NCI-H1436 treated with DMSO at 0.1 percent for 48 hours (cell line): ENCODE measurements at places on chromosomes 4 and X.

DNA sequence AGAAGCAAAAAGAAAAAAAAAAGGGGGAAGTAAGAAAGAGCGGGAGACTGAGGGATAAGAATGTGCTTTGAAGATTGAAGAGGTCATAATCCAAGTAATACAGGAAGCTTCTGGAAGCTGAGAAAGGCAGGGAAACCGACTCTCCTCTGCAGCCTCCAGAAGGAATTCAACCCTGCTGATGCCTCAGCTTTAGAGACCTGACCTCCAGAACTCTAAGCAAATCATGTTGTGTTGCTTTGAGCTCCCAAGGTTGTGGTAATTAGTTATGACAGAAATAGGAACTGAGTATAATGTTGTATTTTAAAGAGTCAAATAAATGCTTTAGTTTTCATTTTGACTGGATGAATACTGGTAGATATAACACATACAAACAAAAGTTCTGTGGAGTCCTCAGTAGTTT lies 48.0 kb upstream of the FAT1 start:
- DNase-seq = no peak

DNA sequence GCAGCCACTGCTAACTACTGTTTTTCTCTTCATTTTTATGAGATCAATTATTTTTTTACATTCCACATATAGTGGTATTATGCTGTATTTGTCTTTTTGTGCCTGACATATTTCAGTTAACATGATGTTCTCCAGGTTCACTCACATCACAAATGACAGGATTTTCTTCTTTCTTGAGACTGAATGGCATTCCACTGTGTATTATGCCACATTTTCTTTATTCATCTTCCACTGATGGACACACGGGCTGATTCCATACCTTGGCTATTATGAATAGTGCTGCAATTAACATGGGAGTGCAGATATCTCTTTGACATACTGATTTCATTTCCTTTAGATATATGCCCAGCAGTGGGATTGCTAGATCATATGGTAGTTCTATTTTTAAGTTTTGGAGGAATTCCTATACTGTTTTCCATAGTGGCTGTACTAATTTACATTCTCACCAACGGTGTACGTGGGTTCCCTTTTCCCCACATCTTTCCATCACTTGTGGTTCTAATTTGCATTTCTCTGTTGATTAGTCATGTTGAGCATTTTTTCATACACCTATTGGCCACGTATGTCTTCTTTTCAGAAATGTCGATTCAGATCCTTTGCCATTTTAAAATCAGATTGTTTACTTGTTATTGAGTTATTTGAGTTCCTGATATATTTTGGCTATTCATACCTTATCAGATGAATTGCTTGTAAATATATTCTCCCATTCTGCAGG lies 14.9 kb upstream of the ZCCHC4 start:
- no peak for DNase-seq

DNA sequence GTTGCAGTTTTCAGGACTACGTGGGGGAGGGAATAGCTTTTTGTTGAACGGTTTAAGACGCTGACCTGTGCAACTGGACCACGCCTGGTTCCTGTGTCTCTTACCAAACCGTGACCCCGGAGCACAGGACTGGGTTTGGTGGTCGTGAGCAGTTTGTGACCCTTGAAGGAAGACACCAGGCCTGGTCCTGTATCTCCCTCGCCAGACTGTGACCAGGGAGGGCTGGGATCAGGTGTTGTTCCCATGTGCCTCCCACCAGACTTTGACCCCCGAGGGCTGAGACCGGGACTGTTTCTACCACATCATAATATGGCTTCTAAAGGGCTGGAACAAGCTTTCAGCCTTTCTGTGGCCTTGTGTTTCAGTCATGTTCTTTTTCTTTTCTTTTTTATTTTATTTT lies 683 bp downstream of the EBP start:
- no peak for DNase-seq

DNA sequence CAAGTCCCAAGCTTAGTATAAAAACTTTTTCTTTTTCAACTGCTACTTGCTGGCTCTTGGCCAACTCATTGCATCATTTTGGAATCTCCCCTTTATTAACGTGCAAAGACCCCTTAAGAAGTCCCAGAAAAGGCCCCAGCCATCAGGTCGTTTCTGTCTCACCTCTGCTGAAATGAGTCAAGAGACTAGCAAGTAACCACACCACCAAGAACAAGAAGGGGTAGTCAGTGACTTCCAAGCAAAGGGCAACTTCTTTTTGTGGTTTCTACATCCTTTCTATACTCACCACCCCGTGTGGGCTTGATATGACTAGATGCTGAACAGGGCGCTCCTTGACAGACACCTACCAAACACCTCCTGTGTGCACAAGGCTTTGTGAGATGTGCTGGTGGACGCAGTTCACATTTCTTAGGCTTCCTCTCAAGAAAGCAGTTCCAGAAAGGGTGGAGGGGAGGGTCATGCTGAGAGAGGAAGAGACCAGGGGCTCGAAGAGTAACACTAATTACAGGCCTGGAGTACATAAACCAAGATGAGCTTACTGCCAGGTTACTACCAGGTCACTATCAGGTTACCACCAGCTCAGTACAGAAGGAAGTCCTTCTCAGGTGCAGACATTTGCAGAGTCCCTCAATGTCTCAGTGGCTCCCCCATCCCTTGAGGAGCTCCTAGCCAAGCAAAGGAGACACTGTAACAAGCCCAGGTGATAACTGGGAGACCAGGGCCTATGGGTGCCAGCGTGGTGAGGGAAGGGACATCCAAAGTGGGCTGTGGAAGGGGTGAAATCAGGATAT lies 19.3 kb downstream of the JAKMIP1 start:
- DNase-seq = no peak

GRCh38 chr4:145047151-145047550 lies 50.8 kb downstream of the ANAPC10 start:
- no peak for DNase-seq

DNA sequence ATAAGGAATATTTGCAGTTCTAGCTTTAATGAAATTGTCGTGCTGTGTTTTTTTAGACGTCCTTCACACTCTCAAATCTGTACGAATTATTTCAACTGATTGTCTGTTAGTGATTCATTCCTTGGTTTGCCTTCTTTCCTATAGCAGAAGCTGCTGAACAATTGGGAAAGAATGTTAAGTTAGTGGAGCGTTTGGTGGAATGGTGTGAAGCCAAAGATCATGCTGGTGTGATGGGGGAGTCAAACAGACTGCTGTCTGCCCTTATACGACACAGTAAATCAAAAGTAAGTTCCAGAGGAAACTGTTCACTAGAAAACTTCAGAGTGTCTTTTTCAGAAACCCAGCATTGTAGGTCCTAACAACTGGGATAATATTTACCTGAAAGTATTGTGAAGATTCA lies 159.9 kb downstream of the RAP1GDS1 start:
- DNase-seq = no peak

GRCh38 chrX:133437356-133437755 lies 22.1 kb upstream of the GPC4 start:
- DNase-seq = no peak

GRCh38 chr4:41992967-41993857 lies 2.9 kb downstream of the SLC30A9 start:
- DNase-seq = no peak

DNA sequence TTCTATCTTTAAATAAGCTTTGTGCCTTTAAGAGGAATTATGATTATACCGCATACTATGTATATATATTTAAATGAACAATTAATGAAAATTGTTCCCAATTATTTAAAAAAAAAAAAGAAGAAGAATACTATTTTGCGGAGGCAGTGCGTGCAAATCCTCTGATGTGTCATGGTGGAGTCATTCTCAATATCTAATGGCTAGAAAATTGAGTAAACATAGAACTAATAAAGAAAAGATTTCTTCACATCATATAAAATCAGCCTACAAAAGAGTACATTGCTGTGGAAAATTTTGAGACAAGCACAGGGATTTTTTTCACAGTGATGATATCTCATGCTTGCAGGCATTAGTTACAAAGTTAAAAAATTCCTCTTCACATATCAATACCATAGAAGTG lies 2.6 kb upstream of the EREG start:
- no peak for DNase-seq

- DNase-seq = no peak
These were observed 1393.9 kb downstream of the ARAP2 start for GRCh38 chr4:34850421-34850820.

- no peak for DNase-seq
These were observed 2.4 kb downstream of the RNF175 start for GRCh38 chr4:153757407-153757806.

DNA sequence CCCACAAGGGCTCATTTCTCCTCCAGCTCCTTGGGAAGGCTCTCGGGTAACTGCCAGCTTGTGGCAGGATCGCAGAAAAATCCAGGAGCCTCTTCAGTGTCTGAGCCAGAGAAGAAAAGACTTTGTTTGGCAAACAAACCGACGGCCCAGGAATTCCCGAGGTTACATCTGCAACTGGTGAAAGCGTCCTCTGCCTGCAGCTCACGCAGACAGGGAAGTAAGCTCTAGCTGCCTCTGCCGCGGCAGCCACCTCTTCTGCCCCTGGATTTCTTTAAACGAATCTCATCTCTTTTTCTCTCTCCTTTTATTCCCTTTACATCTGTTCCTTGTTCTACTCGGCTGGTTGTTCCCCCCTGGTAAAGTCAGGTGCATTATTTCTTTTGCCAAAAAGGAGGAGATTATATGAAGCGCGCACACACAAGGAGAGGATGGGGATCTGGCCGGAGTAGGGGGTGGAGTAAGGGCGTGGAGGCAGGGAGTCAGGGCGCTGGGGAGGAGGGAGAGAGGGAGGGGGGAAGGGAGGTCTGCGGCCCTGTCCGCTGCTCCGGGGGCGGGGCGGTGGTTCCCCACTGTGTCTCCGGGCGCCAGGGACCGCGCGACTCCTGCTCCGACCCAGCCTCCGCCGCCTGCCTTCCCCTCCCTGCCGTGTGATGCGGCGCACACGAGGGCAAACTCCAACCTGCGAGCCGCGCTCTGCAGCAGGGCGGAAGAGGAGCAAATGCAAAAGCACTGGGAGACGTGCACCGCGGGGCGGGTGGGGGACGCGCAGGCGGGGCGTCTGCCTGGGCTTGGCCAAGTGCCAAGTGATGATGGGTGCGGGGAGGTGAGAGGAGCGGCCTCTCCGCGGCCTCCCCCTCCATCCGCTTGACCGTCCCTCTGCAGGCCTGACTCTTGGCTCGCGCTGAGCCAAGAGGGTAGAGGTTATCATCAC lies at the start of gene DCHS2:
TSS of gene DCHS2 (minus strand) at position 459 of the 931 bp plus-strand sequence. CDS start at position 15, 444 bp downstream.
- DNase-seq = no peak

DNA sequence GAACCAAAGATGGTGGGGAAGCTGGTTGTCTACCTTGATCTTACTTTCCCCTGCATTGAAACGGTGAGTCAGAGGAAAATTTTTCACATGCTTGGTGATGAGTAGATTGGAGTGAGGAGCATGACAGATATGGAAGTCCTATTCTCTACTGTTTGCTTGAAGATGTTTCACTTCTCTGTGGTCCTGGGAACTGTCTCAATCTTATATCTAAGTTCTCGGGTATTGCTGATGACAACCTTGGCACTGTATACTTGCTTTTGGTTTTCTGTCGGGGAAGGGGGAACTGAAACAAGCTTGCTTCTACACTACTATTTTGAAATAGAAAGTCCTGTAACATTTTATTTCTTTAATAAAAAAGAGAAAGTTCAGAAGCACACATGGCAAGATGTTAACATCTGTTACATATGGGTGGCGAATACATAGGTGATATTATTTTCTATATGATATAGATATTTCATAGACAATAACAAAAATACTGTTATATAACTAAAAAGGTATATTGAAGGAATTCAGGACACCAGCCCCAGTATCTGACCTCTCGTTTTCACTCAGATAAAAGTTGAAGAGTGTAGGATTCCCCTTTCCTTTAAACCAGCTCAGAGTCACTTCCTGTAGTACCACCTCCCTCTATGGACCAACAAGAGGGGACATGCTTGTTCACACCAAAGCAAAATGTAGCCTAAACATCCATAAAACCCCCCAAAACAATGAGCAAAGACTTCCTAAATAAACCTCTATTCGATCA lies 88.8 kb downstream of the FMR1NB start:
- no peak for DNase-seq

DNA sequence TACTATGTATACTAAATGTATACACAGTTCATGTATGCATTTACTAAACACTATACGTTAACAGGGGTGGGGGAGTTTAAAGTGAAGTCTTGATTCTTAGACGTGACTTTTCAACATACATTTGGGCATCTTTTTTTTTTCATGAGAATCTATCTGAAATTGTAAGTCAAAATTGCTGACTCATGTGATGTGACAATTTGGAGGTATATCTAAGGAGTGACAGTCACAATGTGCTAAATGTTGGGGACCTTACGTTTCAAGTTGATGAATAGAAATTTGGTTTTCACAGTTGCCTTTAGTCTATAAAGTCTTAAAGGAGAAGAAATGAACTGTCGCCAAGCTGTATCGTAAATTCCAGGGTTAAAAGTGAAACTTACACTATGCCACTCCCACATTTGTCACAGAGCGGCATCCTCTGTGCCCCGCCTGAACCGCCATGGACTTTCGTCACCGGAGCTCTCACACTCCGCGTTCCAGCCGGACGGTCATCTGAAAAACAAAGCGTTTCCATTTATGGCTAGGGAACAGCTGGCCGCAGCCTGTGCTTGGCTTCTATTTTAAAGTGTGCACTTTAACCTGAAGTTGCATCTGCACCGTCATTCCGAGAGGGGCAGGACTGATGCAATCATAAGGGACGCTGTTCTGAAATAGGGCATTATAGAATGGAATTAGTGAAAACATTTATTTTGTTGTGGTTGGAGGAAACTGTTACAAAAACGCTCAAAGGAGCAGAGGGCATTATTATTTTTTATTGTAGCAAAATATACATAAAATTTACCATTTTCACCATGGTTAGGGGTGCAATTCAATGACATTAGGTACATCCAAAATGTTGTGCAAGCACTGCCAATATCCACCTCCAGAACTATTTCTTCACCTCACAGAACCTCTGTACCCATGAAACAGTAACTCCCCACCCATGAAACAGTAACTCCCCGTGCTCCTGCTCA lies 30.9 kb downstream of the PDLIM3 start:
- no peak for DNase-seq

DNA sequence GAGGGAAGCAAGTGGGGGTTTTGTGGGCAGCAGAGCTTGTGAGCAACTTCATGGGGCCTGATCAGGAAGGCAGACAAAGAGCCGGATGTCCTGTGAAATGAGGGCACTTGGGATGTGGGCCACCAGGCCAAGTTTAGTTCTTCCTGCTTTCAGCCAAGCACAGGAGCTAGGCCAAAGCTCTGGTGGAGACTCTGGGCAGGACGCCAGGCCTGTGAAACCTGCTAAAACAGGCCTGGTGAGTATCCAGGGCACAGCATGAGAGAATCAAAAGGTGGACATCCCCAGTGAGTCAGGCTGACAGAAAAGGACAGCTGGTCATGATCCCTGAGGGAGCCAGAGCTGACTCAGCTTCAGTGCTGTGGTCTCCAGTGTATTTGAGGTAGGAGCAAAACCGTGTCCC lies 95.7 kb downstream of the NPNT start:
- DNase-seq = no peak

GRCh38 chr4:110012917-110013316 lies 100.2 kb downstream of the EGF start:
- DNase-seq = no peak

- DNase-seq = no peak
These were observed 65.6 kb downstream of the JAKMIP1 start for GRCh38 chr4:6134612-6135220.

DNA sequence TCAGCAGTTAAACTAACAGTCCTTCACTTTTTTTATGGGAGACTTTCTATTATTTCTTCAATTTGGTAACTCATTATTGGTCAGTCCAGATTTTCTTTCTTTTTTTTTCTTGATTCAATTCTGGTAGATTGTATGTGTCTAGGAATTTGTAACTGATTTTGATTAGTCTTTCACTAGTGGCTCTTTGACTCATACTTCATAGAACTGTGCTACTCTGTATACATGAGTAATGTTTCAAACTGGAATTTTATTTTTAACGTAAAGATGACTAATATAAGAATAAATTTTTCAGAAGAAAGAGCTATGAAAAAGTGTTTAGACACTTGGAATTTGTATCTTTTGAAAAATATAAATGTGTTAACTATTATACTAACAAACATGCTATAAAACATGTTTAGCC lies 813.0 kb downstream of the TRAM1L1 start:
- no peak for DNase-seq
